ENCODE measurements at places on chromosomes 12 and 14. TPM values are rescaled to one million over a fixed set of nuclear protein-coding genes. Genes with fewer than 3 reads are reported as not detected.

Gene LALBA
- not detected for total RNA-seq

Gene PEBP1
- 306 TPM for total RNA-seq

Gene ITFG2
- 5.1 TPM for total RNA-seq

Gene GNG2
- 3.0 TPM for total RNA-seq

Gene RCOR1
- 10.7 TPM for total RNA-seq

Gene RNFT2
- total RNA-seq, result not detected

Gene PTPRB
- total RNA-seq, result 13.3 TPM

Gene OVCH1
- not detected for total RNA-seq

Gene TMEM30B
- total RNA-seq, result 1.7 TPM

Measured in gastrocnemius medialis (tissue), 4 donors.